ENCODE measurements at places on chromosomes 4 and X. TPM values are rescaled to one million over a fixed set of nuclear protein-coding genes. Genes with fewer than 3 reads are reported as not detected.

DNA sequence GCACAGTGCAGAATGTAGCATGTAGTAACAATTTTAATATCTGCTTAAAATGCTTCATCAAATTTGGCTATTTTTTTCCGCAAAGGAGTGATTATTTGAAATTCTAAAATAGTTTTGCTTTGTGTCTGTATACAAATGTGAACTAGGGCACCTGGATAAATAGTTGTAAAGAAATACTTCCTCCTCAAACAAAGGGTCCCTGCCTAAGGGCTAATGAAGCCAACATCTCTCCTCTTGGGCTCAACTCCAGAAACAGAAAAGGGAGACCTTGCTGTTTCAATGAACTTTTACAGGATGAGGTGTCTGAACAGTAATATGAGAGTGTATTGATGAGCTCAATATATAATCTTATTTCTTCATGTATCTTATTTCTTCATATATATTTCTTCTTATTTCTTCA lies 30.8 kb upstream of the SCOC start:
- no peak for DNase-seq

DNA sequence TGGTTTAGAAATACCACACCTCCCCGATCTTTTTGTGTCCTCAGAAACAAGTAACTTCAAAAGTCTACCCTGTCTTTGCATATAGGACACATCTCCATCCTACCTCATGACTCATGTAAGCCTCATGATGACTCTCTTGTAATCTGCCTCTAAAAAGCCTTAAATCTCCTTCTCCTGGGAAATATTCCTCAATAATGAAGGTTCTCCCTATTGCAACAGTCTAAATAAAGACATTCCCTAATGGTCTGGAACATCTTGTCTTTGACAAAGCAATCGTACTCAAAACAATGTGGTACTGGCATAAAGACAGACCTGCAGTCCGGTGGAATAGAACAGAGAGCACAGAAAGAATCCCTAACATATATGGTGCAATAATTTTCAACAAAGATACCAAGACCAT lies 257.7 kb downstream of the OPHN1 start:
- DNase-seq, result no peak

DNA sequence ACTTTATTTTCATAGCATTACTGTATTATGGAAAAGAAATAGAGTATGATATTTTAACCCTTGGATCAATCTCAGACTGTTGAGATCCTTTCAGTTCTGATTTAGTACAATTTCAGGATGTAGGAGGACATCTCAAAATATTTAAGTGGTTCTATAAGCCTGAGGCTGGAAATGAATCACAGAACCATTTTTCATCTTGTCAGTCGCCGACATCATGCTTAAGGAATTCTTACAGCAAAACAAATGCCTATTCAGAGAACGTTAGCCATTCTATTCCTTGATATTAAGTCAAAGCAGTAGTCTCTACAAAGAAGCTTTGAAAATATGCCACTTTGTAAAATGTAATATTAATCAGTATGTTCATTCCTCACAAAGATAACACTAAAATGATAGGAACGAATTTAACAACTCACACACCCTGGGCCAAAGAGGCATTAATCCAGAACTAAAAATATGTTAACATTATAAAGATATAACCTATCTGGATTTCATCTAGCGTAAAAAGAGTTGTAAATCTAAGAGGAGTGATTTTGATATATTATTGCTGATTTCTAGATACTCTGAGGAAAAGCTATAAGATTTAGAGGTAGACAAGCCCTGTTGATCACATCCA lies 152.0 kb downstream of the GASK1B start:
- peak; percentile 71 for DNase-seq

GRCh38 chr4:2771264-2771663 lies 15.1 kb upstream of the TNIP2 start:
- no peak for DNase-seq

- no peak for DNase-seq
Observed at GRCh38 chr4:158858410-158859199, 89.8 kb downstream of the FNIP2 start.

DNA sequence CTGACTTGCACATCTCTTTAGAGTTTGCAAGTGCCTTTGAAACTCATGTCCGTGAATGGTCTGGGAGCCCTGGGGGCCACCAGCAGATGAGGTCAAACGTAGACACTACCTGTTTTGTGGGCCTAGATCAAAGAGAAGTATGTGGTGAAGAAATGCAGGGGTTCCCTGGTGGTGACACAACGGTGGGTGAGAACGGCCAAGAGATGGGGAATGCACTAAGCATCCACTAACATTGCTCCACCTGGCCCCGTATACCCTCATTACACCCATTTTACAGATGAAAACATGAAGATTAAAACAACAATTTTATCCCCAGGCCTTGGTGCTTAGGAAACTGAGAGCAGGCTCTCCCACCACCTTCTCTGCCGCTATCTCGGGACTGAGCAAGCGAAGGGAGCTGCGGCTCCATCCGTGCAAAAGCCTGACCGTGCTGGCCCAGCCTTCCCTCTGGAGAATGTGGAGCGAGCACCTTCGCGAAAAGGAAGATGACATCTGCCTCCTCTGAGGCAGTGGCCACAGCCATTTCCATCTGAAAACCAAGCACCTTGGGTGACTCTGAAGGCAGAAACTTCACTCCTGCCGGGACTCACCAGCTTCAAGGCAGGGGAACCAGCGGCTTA lies 91.9 kb downstream of the EVC2 start:
- no peak for DNase-seq

- no peak for DNase-seq
Observed at GRCh38 chr4:56844802-56845580, 23.5 kb upstream of the SPINK2 start.

DNA sequence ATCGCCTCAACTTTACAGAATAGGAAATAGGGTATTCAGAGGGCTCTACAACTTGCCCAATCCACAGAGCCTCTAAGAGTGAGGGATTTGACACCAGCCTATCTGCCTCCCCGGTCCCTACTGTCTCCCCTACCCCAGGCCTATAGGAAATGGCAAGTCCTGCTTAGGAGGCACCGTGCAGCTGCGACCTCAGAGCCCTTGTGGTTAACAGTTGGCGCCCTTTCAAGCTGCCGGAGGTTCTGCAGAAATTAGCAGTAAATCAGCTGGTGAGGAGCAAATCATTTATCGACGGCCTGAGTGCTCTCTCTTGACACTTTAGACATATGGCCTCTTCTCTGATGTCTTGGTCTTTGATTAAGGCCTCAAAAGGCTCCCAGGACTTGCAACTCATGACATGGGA lies 96.9 kb downstream of the CLNK start:
- no peak for DNase-seq

DNA sequence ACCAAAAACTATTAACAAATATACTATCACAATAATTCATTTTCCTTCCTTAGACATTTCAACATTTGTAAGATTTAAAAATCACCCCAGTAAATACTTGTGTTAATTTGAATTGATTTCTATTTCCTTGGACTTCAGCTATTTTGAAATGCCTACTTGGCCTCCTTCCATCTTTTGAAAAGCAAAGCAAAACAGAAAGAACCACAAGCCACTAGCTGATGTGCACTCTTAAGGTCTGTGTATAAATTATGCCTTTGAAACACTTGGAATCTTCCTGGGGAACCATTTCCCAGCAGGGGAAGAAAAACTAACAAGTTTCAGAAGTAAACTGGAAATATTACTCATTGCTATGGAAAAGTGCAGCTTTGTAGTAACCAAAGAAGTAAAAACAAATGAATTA lies 139.8 kb downstream of the CLCN4 start:
- DNase-seq, result no peak

DNA sequence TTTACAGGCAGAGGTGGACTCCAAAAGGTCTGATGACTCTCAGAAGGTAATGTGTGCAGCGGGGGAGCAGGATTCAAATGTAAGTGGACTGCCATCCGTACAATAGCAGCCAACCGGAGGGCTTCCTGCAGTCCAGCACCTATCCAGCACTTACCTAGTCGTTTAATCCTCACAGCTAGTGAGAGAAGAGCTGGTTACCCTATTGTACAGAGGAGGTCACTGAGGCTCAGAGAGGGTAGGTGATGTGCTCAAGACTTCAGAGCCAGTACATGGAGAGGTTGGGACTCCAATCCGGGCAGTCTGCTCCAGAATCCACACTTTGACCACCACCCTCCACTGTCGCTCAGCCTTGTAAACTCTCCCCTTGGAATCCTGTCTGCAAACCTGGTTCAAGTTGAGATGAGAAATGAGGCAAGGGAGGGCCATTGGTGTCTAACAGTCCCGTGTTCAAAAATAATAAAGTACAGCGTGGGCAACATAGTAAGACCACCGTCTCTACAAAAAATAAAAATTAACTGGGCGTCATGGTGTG lies 22.5 kb upstream of the JAKMIP1 start:
- DNase-seq, result no peak

DNA sequence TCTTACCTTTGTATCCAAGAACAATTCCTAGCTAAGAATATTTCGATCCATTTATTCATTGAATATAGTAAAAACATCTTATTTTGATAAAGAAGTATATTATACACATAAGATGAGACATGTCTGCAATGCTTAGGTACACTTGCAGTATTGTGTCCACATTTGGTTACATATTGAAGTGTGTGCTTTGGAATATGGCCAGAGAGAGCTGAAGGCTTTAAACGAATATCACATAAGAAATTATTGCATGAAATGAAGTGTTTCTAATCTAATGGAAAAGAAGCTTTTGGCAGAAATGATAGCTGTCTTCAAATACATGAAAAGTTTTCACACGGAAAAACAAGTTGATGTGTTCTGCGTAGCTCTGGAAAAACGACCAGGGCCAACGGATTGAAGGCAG lies 516.1 kb upstream of the ZFP42 start:
- no peak for DNase-seq

DNA sequence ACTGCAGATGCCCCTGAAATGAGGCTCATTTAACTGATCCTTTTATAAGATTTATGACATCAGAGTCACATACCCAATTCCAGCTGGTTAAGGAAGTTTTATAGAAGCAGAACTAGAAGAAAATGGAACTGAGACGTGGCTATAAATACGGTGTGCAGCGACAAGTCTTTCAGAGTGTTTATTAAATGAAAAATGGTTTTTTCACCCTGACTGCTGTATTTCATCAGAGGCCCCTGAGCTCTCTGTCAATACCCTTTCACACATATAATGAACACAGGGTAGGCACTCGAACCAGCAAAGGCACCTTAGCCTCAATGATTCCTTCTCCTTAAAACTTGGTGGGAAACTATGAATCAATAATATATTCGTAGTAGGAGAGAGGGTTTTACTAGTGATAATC lies 380.8 kb upstream of the ANXA10 start:
- no peak for DNase-seq

DNA sequence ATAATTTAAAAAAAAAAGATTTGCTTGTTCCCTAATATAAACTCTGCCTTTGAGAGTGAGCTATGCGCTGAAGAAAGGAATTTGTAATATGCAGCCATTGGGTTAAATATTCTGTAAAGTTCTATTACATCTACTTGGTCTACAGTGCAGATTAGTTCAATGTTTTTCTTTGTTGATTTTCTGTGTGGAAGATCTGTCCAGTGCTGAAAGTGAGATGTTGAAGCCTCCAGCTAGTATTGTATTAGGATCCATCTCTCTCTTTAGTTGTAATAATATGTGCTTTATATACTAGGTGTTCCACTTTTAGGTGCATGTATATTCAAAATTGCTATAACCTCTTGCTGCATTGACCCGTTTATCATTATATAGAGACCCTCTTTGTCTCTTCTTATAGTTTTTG lies 49.8 kb downstream of the MAGEE1 start:
- no peak for DNase-seq

- DNase-seq, result no peak
Observed at GRCh38 chr4:127118681-127119080, 514.1 kb upstream of the INTU start.

- DNase-seq, result no peak
Observed at GRCh38 chrX:9902656-9903055, 64.5 kb upstream of the CLDN34 start.

DNA sequence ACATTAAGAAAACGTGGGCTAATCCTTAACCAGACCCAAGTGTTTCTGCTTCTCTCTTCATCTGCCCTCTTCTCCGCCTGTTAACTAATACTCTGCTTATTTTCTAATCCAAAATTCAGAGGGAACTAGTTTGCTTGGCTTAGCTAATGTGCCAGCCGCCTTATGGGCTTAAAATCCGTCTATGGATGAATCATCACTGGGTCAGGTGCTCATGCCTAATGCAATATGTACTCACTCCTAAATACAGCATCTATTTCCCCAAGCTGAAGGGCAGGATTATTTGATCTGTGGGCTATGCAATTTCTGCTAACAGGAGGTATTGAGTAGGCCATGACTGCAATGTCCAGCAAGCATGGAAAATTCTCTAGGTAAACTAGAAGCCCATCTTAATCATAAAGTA lies 12.4 kb downstream of the DYNLT3 start:
- no peak for DNase-seq

- DNase-seq, result no peak
Observed at GRCh38 chr4:139672215-139672614, 6.6 kb downstream of the MGST2 start.

- DNase-seq, result no peak
Observed at GRCh38 chrX:71144651-71145050, at the start of gene NLGN3. Gene NLGN3, plus strand, starts transcription at chrX:71144841. Its CDS starts 2,909 bp downstream, at chrX:71147750.

- DNase-seq, result no peak
Observed at GRCh38 chrX:8726031-8726652, 5.8 kb downstream of the ANOS1 start.

DNA sequence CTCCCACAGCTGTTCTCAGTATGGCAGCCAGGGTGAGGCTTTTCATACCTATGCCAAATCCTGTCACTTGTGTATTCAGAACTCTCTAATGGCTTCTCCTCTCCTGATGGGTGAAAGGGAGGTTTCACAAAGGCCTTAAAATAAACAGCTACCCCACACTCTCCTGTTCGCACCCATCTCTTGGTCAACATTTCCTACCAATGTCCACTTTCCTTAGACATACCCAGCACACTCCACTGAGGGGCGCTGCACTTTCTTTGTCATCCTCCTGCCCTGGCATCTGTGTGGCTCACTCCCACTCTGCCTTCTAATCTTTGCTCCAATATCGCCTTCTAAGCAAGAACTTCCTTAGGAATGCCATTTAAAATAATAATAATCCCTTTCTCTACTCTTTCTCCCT lies 313.3 kb downstream of the PPP3CA start:
- DNase-seq, result no peak

- DNase-seq, result no peak
Observed at GRCh38 chr4:100177855-100178254, 12.4 kb downstream of the DDIT4L start.

GRCh38 chrX:20431486-20431885 lies 164.8 kb upstream of the RPS6KA3 start:
- no peak for DNase-seq

DNA sequence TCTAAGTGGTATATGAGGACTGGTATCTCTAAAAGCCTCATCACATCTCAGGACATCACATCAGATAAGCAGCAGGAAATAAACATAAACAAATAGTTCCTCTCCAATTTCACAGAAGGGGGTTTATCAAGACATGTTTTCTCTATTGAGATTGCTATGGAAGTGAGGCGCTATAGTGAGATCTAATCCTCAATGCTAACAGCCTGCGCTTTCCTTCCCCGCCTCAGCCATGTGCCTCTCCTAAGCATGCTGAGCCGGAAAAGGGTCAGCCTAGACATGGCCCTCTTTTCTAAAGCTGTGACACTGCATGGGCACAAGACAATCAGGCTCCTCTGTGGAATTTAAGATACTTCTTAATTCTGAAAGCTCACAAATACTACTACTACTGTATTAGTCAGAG lies 286.1 kb downstream of the INPP4B start:
- DNase-seq, result no peak

GRCh38 chrX:25015486-25016360 lies at the start of gene ARX:
Gene ARX, minus strand, starts transcription at chrX:25015965. Its CDS starts 228 bp downstream, at chrX:25015737.
- no peak for DNase-seq

Gene GLUD2
- 0.72 TPM for total RNA-seq

Gene SLC25A43
- 15.0 TPM for total RNA-seq

Gene LGI2
- total RNA-seq, result under 0.01 TPM

Gene PAGE4
- total RNA-seq, result not detected

Gene SLC2A9
- total RNA-seq, result 0.80 TPM

Gene SLC34A2
- 1.6 TPM for total RNA-seq

Gene EGF
- 0.46 TPM for total RNA-seq
